ENCODE measurements at places on chromosomes 3 and 15. TPM values are rescaled to one million over a fixed set of nuclear protein-coding genes. Genes with fewer than 3 reads are reported as not detected.

DNA sequence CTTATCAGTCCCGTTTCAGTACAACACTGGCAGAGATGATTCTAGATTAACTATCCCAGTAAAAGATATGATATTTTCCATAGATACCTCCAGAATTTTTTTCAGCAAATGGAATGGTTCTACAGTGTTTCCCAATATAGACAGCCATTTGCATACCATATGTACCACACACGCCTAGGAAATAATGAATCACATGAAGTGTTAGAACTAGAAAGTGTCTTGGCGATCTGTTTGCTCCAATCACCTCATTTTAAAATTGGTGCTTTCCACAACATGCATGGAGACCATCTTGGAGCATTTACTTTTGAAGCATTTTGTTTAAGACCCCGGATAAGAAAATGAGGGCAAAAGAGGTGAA lies 2.0 kb downstream of the C2CD4A start:
- no peaks in the 10 kb centered on the region for H3K36me3 ChIP-seq
- H3K27ac ChIP-seq, result no peak overlapping the region
- DNase-seq, result no peak
- peaks cover 5% of the 10 kb centered on the region for H3K4me1 ChIP-seq
- peak overlapping the region; percentile 79 for H3K4me3 ChIP-seq

GRCh38 chr15:101221902-101222301 lies 29.9 kb downstream of the CHSY1 start:
- no peaks in the 10 kb centered on the region for H3K27me3 ChIP-seq
- H3K27ac ChIP-seq, result peak overlapping the region; percentile 1
- no peak overlapping the region for H3K4me3 ChIP-seq
- peaks cover 50% of the 10 kb centered on the region for H3K4me1 ChIP-seq
- DNase-seq, result no peak

TTBK2 gene
- 52.4 TPM for total RNA-seq

DNA sequence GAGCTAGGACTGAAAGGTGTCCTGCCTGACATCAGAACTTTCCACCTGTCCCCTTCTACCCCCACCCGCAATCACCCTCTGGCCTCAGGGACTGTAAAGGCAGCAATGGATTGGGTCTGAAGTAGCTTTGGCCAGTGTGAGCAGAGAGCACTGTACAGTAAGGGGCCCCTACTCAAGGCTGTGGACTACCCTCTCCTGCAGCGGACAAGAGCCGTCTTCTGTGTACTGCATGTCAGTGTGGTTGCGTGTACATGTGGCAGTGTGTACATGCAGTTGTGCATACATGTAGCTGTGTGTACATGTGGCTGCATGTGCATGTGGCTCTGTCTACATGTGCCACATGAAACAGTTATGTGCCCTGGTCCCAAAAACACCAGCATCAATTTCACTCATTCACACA lies 205.9 kb upstream of the LINGO1 start:
- no peaks in the 10 kb centered on the region for H3K27me3 ChIP-seq
- H3K4me3 ChIP-seq, result no peak overlapping the region
- DNase-seq, result no peak
- no peak overlapping the region for H3K27ac ChIP-seq
- no peaks in the 10 kb centered on the region for H3K36me3 ChIP-seq

PTH1R gene
- 5.6 TPM for total RNA-seq

DNA sequence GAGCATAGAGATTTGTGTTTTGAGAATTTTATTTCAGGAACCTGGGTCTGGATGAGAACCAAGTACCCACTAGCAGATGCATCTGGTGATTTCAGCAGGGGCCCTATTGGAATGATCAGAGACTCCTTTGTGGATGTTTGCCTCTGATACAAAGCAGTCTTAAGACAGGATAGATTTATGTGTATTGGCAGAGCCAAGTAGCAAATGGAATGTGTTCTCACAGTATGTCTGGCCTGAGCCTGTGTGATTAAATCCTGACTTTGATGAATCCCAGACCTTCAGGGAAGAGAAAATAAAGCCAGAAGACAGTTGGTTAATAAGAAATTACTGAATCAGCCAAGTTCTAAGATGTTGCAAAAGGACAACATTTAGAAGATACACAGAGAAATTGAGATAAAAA lies 755.5 kb upstream of the SEMA6D start:
- no peak for DNase-seq
- no peaks in the 10 kb centered on the region for H3K27me3 ChIP-seq
- no peak overlapping the region for H3K4me3 ChIP-seq
- no peaks in the 10 kb centered on the region for H3K36me3 ChIP-seq
- no peaks in the 10 kb centered on the region for H3K4me1 ChIP-seq
- no peak overlapping the region for H3K27ac ChIP-seq

- no peaks in the 10 kb centered on the region for H3K27me3 ChIP-seq
- H3K4me3 ChIP-seq, result no peak overlapping the region
- DNase-seq, result no peak
- H3K36me3 ChIP-seq, result no peaks in the 10 kb centered on the region
- no peak overlapping the region for H3K27ac ChIP-seq
These were observed 34.7 kb downstream of the NTRK3 start for GRCh38 chr15:88221836-88222235.

DNA sequence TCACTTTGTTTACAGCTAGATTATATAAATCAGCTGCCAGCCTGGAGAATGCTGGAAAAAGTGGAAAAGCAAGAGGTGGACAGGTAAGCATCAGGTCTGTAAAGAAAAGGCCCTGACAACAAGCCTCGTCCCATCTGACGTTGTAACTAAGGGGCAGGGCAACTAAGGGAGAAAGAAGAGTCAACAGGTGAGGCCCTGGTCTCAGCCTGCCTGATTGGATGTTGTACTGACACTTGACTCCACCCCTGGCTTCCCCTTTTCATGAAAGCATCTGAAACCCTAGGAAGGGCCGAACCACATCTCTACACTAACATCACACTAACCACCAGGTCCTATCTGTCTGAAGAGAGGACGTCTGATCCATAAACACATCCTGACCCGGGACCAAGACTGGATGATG lies 357.6 kb upstream of the CFAP20DC start:
- no peak for DNase-seq
- H3K36me3 ChIP-seq, result no peaks in the 10 kb centered on the region
- H3K27ac ChIP-seq, result no peak overlapping the region
- no peak overlapping the region for H3K4me3 ChIP-seq
- no peaks in the 10 kb centered on the region for H3K27me3 ChIP-seq

DNA sequence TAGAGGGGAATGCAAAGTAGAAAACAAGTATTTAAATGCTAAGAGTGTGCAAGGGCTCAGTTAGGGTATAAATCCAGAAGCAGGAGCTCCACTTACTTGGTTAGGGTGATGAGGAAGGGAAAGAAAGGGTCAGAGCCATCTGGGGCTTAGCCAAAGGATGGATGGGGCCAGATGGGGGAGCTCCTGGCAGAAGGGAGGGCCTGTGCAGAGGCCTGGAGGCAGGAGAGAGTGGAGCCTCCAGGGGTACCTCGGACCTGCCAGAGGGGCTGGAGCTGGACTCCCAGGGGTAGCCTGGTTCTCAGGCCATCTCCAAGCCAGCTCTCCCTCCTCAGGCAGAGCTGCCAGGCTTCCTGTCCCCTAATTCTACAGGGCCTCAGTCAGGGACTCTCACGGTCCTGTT lies 506.3 kb downstream of the SHQ1 start:
- H3K27me3 ChIP-seq, result no peaks in the 10 kb centered on the region
- H3K36me3 ChIP-seq, result no peaks in the 10 kb centered on the region

PCLAF gene
- not detected for total RNA-seq

ATP13A5 gene
- not detected for total RNA-seq

All from thoracic aorta (tissue), 2 donors.